Kidney (tissue), 22 donors: ENCODE measurements at places on chromosomes 1 and 21.

DNA sequence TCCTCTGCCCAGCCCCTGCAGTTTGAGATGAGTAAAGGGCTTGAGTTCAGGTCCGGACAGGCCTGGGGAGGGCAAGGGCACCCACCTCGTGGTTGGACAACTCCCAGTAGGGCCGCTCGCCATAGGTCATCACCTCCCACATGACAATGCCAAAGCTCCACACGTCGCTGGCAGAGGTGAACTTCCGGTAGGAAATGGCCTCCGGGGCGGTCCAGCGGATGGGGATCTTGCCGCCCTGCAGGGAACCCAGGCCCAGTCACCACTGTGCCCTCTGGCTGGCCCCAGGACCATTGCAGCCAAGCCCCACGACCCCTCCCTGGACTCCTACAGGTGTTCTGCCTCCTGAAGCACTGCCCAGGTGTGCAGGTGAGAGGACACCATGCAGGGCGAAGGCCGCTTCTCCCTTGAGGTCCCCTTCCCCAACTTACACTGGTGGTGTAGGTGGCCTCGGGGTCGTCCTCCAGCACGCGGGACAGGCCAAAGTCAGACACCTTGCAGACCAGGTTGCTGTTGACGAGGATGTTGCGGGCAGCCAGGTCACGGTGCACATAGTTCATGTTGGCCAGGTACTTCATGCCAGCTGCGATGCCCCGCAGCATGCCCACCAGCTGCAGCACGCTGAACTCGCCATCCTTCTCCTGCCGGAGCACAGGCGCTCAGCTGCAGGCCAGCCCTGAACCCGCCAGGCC, 24.1 kb downstream of the EPHA2 start:
- peak; percentile 74 for DNase-seq

DNA sequence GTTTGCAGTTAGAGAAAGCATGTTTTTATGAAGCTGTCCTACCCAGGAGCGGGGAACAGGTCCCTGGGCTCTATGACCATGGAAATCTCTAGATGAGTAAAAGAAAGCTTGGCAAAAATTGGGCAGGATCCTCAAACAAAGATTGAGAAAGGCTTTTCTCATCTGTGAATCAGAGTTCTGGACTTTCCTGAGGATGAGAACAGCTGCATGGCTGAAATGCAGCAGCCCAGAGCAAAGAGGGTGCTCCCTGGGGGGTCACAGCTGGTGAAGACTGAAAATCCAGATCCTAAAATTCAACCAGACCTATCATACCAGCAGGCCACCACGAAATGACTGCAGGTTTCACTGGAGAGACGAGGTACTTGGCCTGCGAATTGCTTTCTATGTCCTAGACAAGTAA, 65.7 kb upstream of the APP start:
- DNase-seq, result no peak

DNA sequence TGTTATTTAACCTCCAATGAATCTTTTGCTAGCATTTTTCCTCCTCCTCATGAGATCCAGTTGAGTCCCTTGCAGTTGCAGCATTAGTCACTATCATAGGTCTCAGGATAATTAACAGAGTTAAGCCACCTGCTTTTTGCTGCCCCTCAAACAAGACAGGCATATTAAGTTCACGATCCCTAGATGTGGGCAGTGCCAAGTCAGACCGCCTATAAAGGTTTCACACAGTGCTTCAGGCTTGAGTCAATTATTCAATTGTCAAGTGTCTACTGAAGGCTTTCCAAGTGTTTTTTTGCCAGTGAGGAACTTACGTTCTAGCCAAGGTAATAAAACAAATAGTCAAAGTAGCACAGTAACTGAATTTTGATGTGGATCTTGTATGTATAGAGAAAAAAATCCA, 175.0 kb downstream of the DAB1 start:
- peak; percentile 53 for DNase-seq

DNA sequence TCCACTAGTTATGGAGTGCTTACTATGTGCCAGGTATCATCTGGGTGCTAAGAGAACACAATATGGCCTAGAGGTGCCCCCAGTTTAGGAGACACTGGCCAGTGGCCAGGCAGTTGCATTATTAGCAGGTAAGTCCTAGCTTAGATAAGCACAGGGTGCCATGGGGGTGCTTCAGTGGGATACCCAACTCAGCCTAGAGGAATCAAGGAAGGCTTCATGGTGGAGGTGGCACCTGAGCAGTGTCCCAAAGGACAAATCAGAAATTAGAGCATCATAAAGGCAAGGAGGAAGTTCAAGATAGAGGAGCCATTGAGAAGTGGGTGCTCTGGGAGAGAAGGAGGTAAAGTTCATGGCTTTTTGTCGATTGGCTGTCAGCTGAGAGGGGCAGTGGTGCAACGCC, 31.9 kb upstream of the PKP1 start:
- DNase-seq, result no peak

- DNase-seq, result peak; percentile 77
Observed at GRCh38 chr1:45522324-45523104, 830 bp upstream of the PRDX1 start.

GRCh38 chr1:193417945-193418744, 231.7 kb upstream of the B3GALT2 start:
- no peak for DNase-seq

DNA sequence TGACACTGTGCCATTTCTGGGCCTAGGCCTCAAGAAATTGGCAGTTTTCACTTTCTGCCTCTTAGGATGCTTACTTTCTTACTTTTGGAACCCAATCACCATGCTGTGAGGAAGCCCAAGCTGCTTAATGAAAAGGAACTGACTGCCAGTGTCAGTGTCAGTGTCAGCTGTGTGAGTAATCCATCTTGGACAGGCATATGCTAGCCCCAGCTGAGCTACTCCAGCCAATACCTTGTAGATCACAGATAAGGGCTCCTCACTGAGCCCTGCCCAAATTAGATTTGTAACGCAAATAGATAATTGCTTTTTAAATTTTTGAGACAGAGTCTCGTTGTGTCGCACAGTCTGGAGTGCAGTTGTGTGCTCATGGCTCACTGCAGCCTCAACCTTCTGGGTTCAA, 59.6 kb downstream of the SELENOF start:
- no peak for DNase-seq

- no peak for DNase-seq
Observed at GRCh38 chr1:155079210-155079486, 511 bp downstream of the EFNA3 start.

- DNase-seq, result no peak
Observed at GRCh38 chr1:40897513-40897912, 35.4 kb upstream of the CITED4 start.

DNA sequence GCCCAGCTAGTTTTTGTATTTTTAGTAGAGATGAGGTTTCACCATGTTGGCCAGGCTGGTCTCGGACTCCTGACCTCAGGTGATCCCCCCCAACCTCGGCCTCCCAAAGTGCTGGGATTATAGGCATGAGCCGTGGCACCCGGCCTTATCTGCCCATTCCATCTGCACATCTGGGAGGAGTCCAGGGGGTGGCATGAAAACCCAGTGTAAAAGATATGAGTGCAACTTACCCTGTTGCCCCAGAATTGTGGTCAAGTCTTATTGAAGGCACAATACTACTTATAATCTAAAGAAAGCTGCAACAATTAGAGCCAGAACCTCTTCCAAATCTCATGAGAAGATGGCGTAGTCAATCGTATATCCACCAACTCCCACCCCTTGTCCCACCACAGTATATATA, 18.4 kb downstream of the CTXND2 start:
- no peak for DNase-seq

GRCh38 chr1:201584471-201585092, 45.7 kb downstream of the NAV1 start:
- peak; percentile 56 for DNase-seq

DNA sequence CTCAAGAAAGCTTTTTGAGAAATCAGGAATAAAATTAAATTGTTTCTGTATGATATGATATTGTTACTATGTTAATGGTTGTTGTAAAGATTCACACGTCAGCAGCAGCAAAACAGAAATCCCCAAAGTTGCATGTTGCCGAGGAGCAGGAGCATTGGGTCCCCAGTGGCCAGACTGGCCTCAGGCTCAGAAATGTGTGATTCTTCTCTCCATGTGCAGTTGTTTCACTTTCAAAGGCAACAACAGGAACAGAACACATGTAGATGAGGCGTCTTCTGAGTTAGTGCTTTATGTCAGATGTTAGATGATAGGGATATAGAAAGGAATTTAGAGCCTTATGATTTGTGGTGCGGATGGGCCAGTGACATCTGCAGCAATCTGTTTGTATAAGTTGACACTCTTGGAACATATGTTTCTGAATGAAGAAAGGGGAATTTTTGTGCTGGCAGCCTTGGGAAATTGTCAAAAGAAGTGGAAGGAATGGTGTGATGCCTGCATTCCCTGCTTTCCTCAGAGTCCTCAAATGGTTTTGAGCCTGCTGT, 2.1 kb upstream of the TTLL7 start:
- no peak for DNase-seq

DNA sequence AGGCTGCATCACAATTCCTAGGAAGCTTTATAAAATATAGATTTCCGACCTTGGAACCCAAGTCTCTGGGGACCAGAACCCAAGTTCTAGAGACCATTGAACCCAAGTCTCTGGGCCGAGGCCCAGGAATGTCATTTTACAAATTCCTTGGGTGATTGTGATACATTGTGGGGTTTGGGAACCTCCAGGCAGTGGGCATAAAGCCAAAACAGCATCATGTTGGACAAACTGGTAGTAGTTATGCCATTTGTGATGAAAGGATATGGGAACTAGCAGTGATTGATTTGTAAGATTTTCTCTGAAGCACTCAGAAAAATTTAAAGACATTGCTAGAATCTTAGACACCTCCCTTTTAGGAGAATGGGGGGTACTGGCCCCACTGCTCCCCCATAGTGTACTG, 160.2 kb downstream of the HIVEP3 start:
- DNase-seq, result no peak

GRCh38 chr1:188170411-188170810, 1341.7 kb downstream of the PLA2G4A start:
- no peak for DNase-seq

DNA sequence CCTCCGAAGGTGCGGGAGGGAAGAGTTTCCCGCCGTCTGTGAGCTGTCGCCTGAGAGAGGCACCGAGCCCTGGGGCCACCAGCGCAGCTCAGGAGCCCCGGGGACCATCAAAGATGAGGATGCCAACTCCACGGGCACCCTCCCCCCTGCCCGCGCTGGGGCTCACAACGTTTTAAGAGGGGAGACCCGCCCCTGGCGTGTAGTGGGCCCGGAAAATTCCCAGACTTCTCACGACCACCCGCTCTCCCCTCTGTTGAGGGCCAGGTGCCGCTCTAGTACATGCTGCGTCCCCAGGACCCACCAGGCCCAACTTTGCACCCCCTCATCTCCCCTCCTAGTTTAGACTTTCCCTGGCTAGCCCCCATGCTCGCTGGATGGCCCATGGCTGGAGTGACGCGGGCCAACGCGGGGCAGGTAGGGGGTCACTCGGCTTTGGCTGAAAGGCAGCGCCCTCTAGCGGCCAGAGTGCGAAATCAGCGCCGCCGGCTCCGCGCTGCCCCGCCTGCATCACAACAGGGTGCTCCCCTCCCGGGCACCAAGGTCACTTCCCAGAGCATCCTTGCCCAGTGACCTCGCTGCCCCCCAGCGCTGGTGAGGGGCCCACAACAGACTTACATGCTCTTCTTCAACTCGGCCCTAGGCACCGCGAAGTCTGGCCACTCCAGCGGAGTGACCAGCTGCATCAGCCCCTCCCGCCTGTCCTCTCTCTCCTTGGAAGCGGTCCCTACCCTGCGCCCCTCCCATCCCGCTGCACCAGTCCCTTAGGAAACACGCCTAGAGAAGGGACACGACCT, 1.8 kb downstream of the CD160 start:
- peak; percentile 73 for DNase-seq

GRCh38 chr1:8382608-8383505, 64.9 kb downstream of the SLC45A1 start:
- no peak for DNase-seq

- DNase-seq, result no peak
Observed at GRCh38 chr1:197706601-197707000, 68.7 kb downstream of the DENND1B start.

GRCh38 chr1:232062967-232063366, 436.4 kb downstream of the DISC1 start:
- no peak for DNase-seq

DNA sequence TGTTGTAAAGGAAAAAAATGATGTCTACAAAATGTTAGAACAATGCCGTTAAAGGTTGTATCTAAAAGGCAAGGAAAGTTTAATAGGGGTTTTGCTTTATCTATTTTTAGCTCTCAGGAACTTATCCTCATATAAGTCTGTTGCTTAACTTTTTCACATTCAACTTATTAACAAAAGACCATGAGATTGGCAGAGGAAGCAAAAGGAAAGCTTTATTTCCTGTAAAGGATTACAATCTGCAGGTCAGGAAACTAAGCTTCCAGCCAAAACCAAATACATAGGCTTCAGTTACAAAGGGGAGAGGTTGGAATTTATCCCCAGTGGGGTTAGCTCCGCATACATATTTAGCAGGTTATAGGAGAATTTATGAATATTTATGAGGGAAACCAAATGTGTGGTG, 58.7 kb upstream of the KIAA1614 start:
- no peak for DNase-seq

DNA sequence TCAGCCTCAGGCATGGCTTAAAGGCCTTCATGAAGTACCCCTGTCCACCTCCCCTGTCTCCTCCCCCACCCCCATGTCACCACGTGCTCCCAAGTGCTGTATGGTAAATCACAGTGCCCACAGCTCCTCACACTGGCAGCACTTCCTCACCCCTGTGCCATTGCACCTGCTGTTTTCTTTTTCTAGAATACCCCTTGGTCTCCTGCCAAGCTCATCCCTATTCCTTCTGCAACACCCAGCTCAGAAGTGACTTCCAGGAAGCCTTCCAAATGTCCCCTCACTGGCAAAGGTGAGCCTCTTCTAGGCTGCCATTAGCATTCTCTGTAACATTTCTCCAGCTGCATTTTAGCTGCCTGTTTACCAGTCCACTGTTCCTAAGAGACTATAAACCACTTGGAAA, 9.4 kb downstream of the AKNAD1 start:
- no peak for DNase-seq

DNA sequence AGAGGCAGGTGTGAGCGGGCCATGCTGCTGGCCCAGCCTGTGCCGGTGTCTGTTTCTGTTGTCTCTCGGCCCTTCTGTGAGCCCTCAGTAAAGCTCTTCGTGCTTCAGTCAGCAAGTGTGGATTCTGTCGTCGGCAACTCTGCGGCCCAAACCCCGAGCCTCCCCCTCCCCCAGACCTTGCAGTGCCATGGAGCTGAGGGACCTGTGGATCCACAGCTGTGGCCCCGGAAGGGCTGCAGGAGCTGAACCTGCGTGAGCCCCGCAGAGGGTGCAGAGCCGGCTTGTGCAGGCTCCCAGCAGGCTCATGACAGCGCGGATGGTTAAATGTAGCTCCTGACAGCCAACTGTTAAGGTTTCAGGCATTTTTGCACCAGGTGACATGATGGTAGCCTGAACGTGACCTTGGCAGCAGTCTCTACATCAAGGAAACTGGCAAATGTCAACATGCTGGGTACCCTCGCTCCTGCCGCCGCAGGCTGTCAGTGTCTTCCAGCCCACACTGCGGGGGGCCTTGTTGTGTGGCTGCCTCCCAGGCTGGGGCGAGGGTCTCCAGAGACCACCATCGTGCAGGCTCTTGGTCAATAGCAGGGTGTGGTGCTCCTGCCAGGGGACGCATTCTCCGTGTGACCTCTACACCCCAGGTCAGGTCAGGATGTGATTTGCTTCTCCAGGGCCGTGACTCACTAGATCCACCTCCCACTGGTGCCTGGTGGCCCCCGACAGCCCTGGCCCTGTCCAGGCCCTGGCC, 7.0 kb downstream of the LRRC3 start:
- peak; percentile 39 for DNase-seq
